ENCODE measurements at places on chromosomes 1 and 21.

DNA sequence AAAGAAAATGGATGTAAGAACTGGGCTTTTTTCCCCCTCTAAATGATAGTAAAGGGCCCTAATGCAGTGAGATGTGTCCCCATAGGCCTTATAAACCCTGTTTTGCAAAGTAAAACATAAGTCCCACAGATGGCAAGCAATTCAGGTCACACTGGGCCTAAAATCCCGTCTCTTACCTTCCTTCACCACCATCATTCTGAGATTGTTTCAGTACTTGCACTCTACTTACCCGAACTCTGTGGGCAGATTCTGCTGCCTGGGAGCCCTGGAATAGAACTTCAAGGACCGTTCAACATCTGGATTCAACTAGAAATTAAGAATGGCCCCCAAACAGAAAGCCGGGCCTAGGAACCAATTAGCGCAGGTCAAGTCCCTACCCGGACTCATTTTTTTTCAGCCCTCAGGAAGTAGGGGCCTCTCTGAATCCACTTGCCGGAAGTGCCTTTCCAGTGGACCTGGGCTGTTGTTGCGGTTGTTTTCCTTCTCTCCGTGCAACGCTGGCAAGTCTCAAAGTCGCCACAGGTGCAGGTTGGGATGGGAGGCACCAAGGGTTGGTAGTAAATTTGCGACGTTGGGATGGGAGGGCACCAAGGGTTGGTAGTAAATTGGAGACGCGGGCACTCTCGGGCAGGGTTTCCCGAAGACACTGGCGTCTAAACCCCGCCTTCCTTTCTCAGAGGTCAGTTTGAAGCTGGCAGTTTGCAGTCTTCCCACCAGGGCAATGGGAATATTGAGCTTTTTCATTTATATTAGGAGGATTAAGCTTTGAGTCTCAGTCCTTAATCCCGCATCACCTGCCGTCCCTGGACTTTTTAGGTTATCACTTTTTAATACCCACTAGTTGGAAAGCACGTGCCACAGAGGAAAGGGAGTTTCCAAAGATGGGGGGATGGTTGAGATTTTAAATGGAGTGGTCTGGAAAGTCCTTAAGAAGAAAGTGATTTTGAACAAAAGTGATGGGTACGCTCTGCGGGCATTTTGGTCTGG is at the start of gene TMEM69:
Gene TMEM69, plus strand, starts transcription at position 428 of the 987 bp plus-strand sequence. CDS start 2,888 bp downstream, outside the sequence.
- peak; percentile 54 for DNase-seq

DNA sequence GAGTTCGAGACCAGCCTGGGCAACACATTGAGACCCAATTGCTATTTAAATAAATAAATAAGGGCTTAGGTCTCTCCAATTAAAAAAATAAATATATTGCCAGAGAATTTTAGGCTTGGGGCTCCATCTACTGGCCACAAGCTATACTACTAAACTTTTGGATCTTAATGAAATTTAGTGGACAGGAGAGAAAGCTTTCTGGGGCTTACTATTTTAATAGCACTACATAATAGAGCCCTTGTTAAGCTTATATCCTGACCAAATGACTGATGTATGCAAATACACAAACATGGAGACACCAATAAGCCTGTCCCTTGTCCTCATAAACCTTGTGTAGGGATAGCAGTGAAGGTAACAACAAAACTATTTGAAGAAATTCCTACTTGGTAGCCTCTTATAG is 18.4 kb downstream of the CCT3 start:
- DNase-seq = no peak

- no peak for DNase-seq
Measured at GRCh38 chr1:173937062-173937461, 19.9 kb upstream of the SERPINC1 start.

- DNase-seq = peak; percentile 78
Measured at GRCh38 chr1:1013105-1013921, at the start of gene ISG15. ISG15 (plus strand) TSS chr1:1013497; CDS start chr1:1013574, 77 bp downstream.

GRCh38 chr1:46041974-46042373 is 90.5 kb downstream of the PIK3R3 start:
- no peak for DNase-seq

DNA sequence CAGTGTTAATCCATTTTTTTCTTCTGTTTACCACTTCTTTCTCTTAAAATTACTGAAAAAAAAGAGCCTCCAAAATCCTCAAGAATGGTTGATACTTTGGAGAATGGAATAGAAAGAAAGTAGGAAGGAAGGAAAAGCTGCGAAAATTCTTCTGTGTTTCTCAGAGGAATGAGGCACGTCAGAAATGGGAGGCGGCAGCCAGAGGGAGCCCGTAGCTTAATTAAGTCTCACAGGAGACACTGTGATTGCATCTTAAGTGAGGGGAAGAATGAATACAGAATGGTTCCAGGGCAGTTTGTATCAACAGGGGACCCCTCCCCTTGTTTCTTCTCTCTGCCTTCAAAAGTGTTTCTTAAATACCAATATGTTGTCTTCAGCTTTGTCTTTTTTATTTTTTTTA is 1099.5 kb downstream of the PLA2G4A start:
- DNase-seq = no peak

DNA sequence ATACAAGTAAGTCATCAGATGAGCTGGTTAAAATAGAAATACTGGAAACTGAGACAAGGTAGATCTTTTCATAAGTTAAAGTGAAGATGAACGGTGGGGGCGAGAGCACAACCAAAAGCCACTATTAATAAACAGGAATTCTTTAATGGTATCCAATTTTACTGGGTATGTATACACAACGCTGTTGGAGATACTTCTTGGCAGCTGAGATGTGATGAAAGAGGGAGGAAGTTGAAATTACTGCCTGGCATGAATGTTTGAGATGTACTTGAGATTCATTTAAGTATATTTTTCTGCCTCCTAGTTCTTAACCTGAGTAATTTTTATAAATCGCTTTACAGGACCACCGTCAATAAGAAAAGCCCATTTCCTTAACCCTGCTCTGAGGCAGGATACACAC is 110.0 kb upstream of the ZRANB2 start:
- no peak for DNase-seq

GRCh38 chr1:230458509-230458908 is 32.4 kb upstream of the PGBD5 start:
- no peak for DNase-seq

DNA sequence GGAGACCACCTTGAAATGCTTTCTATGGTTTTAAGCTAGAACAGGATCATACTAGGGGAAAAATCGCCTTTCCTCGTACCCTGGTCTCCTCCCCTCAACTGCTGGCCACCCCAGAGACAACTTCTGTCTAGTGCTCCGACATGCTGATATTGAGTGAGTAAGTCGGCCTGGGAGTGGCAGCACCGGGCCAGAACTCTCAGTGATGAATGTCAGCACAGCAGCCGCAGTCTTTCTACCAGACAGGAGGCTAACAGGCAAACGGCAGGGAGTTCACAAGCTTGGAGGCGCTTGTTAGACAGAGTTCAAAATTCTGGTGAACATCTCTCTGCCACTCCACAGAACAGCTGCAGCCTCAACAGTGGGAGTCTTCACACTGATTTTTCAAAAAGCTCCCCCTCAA is 716.9 kb downstream of the ADGRL2 start:
- no peak for DNase-seq

GRCh38 chr1:41471658-41472057 is 12.8 kb downstream of the EDN2 start:
- no peak for DNase-seq

GRCh38 chr1:26132834-26133167 is 21.2 kb downstream of the PDIK1L start:
- no peak for DNase-seq

- DNase-seq = no peak
Measured at GRCh38 chr1:4344065-4344732, 310.2 kb upstream of the AJAP1 start.

GRCh38 chr1:169495916-169496315 is 10.2 kb upstream of the SLC19A2 start:
- DNase-seq = no peak

- no peak for DNase-seq
Measured at GRCh38 chr21:26125433-26126167, 45.0 kb downstream of the APP start.

DNA sequence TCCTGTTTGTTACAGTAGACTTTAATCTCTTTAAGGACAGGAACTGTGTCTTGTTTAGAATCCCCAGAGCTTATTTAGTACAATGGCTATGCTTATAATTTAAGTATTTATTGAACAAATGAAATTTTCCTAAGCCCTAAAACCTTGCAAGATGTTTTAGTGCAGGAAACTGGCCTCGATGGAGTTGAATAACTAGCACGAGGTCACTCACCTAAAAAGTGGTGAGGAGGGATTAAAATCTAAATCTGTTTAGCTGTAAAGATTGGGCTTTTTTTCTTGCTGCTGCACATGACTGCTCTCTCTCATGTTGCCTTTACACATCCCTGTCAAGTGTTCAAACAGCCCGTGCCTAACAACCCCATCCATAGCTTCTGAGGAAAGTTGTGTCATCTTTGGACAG is 10.2 kb downstream of the NFYC start:
- no peak for DNase-seq

- no peak for DNase-seq
Measured at GRCh38 chr1:147297438-147297837, 55.0 kb downstream of the CHD1L start.

DNA sequence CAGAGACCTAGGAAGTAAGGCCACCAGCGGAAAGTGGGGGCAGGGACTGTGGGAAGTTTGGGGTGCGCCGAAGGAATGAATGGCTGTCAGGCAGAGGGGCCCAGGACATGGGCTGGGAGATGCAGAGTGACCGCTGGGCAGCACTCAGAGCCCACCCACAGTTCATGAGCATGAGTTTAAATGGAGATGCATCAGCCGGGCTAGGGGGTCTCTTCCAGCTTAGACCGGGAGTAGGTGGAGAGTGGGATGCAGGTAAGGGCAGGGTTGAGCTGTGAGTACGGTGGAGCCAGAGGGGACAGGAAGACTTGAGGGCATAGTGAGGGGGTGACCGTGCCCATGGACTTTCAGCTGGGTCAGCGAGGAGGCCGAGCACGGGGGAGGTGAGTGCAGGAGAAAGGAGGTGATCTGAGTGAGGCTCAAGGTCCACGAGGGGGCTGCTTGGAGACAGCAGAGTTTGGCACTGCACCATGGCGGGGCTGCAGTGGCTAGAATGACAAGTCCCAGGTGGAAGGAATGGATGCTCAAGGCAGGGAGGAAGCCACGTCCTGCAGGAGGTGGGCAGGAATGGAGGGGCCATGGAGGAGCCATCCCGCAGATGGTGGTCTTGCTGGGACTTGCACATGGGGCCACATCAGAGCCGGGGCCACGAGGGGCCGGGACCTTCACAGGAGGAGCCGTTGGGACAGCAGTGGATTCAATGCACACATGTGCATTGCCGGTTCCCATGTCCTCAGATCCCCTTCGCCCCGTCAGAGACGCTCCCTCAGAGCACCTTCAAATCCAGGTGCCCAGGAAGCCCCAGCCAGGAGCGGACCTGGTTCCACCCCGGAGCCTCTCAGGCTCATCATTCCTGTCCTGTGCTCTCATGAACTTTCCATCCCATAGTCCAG is 34.9 kb downstream of the UBASH3A start:
- no peak for DNase-seq

- DNase-seq = no peak
Measured at GRCh38 chr1:201020721-201021629, 2.5 kb downstream of the KIF21B start.

DNA sequence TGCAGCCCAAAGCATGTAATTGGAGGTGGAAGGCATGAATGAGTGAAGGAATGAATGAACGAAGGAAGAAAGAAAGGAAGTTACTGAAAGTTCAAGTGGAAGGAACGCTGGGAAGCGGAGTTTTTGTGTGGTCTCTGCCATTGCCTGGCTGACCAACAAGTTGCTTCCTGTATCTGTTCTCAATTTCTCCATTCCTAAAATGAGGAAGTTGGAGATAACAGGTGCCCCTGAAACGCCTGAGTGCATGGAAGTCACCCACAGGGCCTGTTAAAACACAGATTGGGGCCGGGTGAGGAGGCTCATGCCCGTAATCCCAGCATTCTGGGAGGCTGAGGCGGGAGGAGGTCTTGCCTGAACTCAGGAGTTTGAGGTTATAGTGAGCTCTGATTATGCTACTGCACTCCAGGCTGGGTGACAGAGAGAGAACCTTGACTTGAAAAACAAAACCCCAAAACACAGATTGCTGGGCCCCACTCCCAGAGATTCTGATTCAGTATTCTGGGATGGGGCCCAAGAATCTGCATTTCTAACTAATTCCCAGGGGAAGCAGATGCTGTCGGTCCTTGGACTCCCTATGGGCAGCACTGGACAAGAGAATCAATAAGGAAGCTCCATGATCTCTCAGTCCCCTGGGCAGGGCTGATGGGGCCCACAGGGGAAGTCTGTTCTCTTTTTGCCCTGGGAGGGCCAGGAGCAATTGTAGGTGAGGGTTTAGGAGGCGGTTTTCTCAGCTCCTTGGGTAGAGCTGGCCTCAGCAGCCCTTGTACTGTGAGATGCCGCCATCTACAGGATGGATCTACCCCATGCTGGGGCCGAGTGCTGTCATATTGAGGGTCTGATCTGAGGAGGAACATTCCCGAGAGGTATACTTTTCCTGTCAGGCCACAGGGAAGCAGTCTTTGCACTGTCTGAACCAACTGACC is 3.3 kb upstream of the CNR2 start:
- DNase-seq = peak; percentile 41

DNA sequence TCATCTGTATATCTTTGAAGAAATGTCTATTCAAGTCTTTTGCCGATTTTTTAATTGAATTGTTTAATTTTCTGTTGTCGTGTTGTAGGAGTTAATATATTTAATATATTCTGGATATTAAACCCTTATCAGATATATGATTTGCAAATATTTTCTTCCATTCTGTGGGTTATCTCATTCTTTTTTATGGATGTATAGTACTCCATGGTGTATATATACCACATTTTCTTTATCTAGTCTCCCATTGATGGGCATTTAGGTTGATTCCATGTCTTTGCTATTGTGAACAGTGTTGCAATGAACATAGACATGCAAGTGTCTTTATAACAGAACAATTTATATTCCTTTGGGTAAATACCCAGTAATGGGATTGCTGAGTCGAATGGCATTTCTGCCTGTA is 100.3 kb upstream of the DMRTA2 start:
- no peak for DNase-seq

DNA sequence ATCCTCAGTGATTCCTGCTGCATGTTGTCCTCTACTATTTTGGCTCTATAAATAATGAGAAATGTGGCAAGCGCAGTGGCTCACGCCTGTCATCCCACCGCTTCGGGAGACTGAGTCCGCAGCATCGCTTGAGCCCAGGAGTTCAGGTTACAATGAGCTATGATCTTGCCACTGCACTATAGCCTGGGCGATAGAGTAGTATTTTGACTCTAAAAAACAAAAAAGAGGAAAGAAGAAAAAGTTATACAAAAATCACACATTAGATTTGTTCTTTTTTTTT is 756 bp upstream of the SLC25A44 start:
- DNase-seq = no peak

DNA sequence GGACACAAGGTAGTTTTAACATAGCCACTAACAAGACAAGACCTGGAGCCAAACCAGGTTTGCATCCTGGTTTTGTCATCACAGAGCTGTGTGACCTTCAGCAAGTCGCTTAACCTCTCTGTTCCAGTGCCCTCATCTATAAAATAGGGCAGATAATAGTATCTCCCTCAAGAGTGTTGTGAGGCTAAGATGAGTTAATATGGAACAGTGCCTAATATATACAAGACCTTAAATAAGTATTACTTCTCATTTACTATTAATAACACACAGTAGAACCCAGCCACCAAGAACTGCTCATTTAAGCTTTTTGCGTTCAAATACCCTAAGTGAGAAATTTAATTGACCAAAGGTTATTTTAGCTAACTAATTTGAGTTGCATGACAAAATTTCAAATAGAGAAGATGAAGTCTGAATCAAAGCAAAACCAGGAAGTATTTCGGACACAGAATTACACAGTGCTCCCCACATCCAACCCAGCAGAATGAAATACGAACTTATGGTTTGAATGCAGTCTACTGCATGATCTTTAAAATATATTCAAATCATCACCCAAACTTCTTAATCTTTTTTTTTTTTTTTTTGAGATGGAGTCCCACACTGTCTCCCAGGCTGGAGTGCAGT is 123.9 kb upstream of the KRTAP19-8 start:
- DNase-seq = no peak

Data from stimulated activated CD8-positive, alpha-beta memory T cell treated with anti-CD3 and anti-CD28 coated beads, Interleukin-4, amount 100 ng/mL, for 24 hours (primary cell).